ENCODE measurements at places on chromosomes 16 and 17.

DNA sequence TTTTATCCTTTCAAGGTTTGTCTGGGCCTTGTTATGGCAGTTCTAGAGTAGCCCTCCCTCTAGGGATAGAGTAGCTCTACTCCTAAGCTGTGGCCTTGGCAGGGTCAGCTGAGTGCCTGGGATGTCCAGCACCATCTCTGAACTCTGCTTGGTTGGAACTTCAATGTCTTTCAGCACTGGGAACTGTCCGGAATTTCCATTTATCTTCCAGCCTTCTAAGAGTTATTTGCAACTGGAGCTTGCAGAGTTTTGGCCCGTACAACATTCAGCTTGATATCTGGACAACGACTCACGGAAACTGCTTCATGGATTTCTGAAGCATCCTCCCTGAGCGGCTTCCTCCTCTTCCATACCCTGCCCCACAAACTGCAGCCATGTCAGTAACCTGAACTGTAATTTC is 22.9 kb downstream of the MMD start:
- no peak for DNase-seq

GRCh38 chr16:89656435-89657121 is 930 bp downstream of the CHMP1A start:
- DNase-seq: no peak

GRCh38 chr16:88103581-88104188 is 152.5 kb downstream of the BANP start:
- no peak for DNase-seq

- no peak for DNase-seq
Measured at GRCh38 chr17:73215447-73215846, 22.6 kb downstream of the COG1 start.

DNA sequence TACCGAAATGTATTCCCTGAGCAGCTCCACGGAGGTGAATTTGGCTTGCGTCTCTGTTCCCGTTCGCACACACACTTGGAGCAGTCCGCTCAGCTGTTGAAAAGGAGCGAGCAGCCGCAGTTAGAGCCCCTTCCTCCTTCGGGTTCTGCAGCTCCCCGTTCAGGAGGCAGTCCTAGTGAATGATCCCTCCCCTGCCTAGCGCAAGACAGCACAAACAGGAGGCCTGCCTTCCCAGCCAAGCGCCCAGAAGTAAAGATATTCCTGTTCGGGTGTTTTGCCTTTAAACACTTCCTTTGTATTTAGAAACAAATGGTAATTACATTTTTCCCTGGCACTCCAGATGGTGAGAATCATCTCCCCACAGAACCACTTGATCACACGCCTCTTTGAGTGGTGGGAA is 64.7 kb downstream of the ABCC12 start:
- no peak for DNase-seq

DNA sequence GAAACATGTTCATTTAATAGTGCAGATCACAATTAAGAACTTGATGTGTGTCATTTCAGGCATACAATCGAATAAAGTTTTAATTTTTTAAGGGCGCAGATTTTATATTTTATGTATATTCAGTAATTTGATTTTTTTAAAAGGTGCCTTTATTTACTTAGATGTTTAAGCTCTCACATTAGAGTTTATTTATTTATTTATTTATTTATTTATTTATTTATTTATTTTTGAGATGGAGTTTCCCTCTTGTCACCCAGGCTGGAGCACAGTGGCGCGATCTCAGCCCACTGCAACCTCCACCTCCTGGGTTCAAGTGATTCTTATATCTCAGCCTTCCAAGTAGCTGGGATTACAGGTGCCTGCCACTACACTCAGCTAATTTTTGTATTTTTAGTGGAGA is 3.8 kb downstream of the B4GALNT2 start:
- no peak for DNase-seq

DNA sequence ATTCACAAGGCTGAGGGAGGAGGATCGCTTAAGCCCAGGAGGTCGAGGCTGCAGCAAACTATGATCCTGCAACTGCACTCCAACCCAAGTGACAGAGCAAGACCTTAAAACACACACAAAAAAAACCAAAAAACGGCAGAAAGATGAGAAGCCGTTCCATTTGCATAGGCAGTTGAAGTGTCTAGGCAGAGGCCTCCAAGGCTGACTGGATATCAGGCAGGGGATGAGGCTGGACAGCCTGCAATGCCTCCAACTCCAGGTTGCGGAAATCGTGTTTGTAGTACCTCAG is 2.0 kb upstream of the FBXL19 start:
- DNase-seq: no peak

DNA sequence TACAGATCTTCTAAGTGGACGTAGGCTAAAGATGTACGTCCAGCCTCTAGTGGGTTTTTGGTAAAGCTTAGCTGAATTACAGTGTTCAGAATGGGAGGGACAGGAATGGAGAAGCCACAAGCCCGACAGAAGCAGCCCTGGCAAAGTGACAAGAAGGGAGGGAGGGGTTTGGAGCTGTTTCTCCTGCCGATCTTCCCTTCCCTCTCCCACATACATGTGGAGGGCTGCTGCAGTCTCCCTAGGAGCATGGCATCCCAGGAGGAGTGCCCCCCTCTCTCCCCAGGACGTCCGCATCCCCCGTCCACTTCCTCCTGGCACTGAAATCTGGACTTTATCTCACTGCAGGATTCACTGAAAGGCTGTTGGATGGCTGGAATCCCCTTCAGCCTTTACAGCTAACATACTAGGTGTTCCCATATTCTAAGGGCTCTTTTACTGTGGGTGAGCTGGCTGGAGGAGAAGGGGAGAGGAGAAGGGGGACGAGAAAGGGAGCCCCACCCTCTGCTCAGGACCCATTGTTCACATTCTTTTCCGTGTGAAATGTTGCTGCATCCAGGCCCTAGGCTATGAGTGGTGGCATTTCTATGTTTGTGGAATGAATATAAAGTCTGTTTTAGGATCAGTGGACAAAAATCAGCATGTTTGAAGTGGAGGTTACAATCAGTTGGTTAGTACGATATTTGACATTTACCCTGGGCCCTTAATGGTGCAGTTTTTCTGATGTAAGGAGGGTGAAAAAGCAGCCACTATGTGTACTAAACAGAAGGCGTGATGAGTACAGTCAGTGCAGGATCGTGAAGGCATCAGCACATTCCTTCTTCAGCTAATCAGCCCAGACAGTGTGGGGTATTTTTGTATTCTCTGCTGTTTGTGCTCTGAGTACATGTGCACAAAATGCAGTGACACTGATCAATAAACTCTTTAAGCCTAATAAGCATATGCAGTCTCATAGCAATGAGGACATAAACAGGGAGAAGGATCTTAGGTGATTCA is 94.6 kb downstream of the SPECC1 start:
- no peak for DNase-seq

- DNase-seq: no peak
Measured at GRCh38 chr16:35363510-35363909, 1904.1 kb downstream of the TP53TG3F start.

- DNase-seq: no peak
Measured at GRCh38 chr17:38881600-38882191, 11.8 kb downstream of the LASP1 start.

DNA sequence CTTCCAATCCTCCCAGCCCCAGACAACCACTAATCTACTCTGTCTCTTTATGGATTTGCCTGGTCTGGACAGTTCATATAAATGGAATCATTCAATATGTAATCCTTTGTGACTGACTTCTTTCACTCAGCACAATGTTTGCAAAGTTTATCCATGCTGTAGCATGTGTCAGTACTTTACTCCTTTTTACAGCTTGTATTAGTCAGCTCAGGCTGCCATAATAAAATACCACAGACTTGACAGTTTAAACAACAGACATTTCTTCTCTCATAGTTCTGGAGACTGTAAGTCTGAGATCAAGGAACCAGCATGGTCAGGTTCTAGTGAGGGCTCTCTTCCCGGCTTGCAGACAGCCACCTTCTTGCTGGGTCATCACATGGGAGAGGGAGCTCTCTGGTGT is 41.3 kb downstream of the GPRC5B start:
- no peak for DNase-seq

DNA sequence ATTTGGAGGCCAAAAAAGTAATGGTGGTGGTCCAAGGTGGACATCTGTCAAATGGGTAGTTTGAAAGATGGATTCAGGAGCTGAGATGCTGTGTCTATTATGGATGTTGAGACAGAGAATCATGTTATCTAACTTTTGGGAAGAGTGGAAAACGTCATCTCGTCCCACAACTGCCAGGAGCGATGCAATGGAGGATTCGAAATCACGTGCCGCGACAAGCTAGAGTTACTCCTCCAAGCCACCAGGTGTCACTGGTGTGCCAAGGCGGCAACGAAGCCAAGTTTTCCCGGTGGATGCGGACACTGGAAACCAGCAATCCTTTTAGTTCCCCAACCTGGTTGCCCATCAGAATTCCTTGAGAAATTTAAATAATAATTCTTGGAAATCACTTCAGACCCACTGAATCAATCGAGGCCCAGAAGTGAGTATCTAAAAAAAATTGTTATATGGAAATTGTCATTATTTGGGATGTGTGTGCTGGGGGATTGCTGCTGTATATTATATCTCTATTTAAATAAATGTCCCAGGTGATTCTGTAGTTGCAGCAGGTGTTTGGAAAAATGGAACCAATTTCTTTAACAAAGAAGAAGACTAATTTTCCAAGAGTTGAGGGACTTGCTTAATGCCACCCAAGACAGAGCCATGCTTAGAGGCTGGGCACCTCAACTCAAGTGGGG is 206.1 kb downstream of the HAPSTR1 start:
- DNase-seq: peak; percentile 74

DNA sequence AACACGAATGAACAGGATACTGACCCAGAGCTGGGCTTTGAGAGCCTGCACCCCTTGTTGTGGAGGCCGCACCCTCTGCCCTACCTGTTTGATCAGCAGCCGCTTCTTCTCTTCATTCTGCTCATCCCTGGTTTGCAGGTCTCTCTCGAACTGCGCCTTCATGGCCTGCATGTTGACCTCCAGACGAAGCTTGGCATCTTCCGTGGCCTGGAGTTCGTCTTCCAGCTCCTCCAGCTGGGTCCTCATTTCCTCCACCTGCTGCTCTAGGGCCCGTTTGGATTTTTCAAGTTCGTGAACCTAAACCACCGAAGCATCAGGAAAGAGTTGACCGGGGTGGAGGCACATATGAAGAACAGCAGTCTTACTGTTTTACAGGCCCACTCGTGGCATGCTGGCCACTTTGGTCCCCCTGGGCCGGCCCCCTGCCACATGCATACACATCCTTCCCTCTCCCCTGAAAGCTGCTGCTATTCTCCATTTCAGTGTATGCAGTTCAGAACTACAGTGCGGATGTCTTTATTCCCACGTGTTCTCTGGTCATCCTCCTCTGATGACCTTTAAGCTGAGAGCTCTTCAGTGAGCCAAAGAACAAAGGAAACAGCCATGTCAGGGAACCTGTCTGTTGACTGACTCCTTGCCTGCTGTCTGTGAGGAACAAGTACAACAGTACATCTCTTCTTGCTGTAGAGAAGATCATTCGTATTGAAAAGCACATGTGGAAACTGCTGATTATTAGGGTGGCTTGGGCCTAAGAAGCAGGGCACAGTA is 54.8 kb downstream of the NDEL1 start:
- no peak for DNase-seq

DNA sequence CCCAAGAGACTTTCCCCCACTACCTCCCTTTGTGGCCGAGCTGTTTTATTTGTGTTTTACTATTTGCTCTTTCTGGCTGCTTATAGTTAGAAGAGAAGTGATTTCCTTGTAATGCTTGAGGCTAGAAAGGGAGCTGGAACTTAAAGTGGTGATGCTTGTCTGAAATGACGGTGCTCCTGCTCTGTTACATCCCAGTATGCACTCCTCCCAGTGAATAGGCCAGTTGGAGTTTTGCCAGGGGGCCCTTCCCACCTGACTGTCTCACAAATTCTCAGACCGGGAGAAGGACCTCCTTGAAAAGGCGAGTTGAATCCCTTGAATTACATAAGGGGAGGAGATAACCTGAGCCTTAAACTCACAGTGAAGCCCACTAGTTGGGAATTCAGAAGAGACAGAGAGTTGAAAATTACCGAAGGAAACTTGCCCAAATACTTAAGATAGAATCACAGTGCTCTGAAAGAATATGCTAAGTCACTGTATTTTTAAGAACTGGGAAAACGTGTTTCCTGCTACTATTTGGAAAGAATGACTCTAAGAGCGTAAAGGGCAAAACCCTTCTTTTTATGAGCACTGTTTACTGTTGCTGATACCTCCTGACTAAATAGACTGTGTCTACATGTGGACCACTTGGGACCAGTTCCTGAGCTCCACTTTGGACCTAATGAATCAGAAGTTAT is 84.7 kb upstream of the CLEC3A start:
- no peak for DNase-seq

DNA sequence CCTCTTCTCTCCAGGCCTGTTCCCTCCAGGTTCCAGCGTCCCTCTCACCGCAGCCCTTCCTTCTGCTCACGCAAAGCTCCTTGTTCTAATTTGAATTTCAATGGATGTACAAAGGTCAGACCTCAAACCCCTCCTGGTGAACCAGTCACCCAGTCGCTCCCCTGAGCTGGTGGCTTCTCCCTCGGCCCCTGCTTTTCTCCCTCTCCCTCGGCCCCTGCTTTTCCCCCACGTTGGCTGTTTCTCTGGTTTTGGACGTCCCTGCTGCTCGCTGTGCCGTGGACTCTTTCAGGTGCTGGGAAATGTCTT is 8.6 kb upstream of the MSLN start:
- DNase-seq: no peak

- DNase-seq: no peak
Measured at GRCh38 chr16:66949472-66949871, 11.6 kb upstream of the CES3 start.

GRCh38 chr17:69640073-69640472 is 225.6 kb downstream of the MAP2K6 start:
- no peak for DNase-seq

- no peak for DNase-seq
Measured at GRCh38 chr16:9761870-9762269, 420.4 kb downstream of the GRIN2A start.

DNA sequence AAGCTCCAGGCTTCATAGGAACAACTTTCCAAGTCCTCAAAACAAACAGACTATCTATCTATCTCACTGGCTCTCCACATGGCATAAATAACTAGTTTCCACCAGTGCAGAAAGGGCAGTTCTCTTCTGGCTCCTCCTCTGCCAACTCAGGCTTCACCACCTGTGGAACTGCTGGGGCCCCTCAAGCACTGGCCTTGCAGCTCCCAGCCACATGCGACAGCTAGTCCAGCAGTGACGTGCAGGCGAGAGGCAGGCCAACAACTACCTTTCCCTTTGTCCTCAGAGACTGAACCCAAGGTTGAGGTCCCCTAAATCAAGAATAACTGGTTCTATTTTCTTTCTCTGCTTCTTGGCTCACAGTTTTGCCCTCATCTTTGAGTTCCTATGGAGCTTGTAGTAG is 137.6 kb downstream of the AATF start:
- no peak for DNase-seq
